ENCODE measurements at places on chromosomes 6 and 20.

DNA sequence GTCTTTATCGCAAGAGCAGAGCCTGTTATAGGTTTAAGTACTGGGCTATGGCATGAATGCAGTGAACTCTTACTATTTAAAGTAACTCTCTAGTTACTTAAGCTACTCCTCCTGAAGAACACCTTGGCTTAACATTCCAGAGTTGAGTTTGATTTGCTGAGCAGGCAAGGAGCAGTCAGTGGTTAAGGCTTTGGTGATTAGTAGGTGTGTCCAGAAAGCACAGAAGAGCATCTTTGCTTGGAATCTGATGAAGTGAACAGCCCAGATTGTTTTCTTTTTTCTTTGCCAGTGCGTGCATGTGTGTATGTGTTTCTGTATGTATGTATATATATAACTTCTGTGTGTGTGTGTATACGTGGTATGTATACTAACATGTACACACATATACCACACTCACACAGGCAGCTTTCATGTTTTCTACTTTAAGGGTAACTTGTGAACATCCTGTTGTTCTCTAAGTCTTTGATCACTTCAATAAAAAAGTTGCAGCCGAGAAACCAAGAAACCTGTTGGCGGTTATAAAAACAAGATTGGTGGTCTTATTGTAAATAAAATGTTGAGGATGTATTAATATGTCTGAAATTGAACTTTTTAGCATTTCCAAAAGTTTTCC, 56.2 kb upstream of the TULP4 start:
- no peak for DNase-seq

DNA sequence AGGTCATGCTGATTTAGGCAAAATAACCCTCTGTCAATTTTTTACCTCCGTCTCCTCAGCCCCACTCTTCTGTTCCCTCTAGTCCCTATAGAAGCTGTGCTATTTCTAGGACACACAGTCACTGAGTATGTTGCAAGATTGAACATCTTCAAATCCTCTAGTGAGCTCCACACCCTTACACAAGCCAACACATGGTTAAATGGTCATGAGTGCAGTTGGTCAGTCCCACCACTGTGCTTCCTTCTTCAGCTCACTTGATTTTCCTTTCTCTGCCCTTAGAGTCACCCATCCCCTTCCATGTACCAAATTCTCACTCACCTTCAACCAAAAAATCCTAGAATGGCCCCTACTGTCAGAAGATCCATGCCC, 48.2 kb upstream of the F13A1 start:
- no peak for DNase-seq

DNA sequence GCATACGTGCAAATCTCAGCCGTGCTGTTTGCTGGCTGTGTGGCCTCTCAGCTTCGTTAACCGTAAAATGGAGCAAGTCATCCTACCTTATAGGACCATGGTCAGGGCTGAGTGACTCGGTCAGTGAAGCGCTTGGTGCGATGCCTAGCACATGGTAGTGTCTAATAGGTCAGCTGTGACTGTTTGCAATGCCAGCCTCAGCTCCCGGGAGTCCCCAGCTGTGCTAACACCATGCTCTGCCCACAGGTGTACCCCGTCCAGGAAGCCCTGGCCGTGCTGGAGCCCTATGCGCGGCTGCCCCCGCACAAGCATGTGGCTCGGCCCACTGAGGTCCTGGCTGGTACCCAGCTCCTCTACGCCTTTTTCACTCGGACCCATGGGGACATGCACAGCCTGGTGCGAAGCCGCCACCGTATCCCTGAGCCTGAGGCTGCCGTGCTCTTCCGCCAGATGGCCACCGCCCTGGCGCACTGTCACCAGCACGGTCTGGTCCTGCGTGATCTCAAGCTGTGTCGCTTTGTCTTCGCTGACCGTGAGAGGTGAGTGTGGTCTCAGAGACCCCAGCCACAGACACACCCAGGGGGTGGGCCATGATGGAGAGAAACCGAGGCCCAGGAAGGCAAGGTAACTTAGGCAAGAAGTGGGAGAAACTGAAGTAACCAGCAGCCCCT, 10.6 kb downstream of the TRIB3 start:
- no peak for DNase-seq

GRCh38 chr6:33552252-33552651, 27.8 kb downstream of the BAK1 start:
- no peak for DNase-seq

GRCh38 chr20:5171790-5172164, 45.0 kb downstream of the CDS2 start:
- DNase-seq, result no peak

GRCh38 chr20:18138266-18138582, 561 bp downstream of the KAT14 start:
- no peak for DNase-seq

DNA sequence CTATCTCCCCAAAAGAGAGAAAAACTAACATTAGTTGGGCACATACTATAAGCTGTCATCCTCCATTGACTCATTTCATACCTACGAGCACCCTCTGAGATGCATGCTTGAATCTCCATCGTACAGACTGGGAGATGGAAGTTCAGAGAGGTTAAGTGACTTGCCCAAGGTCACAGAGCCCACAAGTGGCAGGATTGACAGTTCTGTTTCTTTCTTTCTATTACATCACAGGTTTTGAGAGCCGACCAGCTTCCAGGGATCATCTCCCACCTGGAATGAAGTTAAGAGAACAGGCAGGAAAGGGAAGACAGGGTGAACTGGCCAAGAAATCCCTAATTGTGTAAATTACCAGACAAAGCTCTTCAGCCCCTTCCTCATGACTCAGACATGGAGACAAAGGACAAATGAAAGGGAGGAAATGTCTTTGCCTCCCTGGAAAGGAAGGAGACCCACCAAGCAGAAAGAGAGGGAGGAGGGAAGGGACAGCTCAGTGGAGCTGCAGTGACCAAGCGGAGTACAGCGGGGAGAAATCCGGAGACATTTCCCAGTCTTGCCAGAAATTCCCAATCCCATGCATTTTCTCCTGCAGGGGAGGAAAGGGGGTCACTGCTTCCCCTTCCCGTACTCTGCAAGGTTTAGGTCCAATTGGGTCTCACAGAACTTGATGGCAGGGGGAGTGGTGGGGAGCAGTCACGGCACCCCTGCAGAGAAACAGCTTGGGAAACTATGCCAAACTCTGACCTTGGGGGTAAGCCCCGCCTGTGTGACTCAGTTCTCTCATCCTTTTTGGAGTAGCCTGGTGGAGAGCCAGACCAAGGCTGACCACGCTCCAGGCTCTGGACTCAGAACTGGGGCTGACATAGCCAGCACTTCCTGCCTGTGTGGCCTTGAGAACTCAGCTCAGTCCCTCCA, 154.3 kb downstream of the ANKRD60 start:
- no peak for DNase-seq

DNA sequence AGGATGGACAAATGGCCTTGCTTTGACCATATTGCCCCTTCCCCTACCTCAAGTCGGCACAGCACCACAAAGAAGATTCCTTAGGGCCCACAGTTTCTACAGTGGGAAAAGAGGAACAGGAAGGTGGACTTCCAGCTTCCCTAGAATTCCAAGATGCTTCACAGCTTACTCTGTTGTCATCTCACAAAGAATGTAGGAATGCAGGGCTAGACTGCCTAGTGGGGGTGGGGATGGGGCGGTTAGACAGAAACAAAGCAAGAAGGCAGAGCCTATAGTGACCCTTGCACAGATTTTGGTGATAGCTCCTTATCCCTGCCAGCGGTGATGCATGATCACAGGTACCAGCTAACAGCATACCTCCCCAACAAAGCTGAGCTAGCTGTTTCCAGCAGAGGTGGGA, 607.6 kb upstream of the MAN1A1 start:
- no peak for DNase-seq

DNA sequence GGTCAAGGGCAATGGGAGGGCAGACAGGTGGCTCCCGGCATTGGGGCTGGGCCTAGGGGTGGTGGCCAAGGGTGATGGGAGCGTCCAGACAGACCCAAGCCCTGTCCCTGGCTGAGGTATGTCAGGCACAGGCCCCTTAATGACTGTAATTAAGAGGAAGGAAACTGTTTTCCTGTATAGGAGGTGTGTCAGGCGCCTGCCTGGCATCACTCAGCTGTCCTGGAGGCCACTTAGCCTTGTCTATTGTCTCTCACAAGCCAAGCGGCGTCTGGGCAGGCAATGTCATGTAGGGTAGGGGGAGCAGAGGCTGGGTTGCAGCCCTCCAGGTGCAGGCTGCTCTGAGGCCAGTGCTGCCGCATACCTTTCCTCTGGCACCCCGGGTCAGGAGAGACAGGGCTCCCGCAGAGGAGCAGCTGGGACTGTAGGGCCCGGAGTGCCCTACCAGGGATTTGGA, 3.9 kb upstream of the FAM83C start:
- DNase-seq, result no peak

DNA sequence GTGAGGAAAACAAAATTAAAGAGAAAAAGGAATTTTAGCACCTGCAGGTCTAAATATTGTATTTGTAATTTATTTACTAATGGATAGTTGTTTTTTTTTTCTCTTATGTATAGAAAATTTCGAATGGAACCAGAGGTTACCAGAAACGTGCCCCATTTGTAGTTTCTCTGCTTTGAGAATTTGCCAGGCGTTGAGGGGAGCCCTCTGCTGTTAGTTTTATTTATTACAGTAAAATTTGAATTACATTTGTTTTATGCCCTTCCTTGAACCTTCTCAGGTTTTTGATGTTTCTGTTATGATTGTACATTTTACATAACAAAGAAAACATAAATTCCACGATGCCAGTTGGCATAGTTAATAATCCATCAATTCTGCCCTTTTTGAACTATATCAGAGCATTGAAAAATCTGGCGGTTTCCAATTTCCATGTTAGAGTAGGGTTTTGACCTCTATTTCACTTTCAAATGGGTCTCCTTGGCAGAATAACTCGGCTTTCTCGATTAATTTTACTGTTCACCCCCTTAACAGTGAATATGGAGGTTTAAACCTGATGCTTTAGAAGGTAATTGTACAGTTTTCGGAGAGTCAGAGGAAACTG, 35.1 kb upstream of the RFPL4B start:
- DNase-seq, result no peak

DNA sequence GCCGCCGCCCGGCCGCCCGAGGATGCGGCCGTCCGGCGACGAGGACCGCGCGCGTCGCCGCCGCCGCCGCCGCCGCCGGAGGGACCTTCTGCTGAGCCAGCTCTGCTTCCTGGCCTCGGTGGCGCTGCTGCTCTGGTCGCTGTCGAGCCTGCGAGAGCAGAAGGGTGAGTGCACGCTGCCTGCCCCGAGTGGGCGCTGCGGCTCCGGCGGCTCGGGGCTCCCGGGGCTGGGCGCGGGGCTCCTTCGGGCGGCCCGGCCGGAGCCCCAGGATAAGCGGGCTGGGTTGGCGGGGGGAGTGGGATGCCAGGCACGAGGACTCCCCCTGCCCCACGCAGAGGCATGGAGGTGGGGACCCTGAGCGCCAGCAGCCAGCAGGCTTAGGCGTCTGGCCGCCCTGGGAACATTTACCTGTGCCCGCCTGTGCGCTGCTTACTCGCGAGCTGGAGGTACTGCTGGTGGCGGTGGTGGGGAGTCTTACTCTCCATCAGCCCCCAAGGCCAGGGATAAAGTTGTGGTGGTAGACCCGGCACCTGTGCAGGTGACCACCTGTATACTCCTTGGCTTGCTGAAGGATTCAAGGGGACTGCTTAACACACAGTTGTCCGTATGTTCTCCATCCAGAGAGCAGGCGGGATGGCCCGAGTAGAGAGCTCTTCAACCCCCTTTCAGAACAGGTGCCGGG, 520 bp downstream of the SLC24A3 start:
- DNase-seq, result no peak

DNA sequence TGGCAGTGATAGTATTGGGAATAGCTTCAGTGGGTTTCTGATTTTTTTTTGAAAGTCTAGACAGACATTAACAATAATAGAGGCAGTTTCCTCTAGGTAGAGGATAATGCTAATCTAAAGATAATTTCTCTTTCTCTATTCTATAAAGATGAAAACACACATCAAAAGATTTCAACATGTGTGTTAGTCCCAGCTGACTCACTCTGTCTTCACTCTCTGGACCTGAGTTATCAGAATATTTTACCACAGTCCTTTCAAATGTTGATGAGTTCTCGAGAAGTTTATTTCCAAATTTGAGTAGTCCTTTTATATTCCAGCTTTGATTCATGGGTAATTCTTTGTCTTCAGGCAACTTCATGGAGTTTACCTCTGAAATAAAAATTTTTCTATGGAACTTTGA, 17.1 kb downstream of the RPRD1B start:
- DNase-seq, result no peak

DNA sequence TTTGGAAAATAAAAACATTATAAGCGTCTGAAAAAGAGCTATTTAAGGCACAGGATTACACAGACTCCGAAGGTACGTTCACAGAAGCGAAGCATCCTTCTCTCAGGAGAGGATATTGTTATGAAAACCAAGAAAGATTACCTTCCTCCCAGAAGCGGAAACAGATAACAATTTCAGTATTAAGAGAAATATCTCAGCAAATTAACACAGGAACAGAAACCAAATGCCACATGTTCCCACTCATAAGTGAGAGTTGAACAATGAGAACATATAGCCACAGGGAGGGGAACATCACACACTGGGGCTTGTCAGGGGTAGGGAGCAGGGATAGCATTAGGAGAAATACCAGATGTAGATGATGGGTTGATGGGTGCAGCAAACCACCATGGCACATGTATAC, 109.7 kb downstream of the CDK19 start:
- DNase-seq, result no peak

DNA sequence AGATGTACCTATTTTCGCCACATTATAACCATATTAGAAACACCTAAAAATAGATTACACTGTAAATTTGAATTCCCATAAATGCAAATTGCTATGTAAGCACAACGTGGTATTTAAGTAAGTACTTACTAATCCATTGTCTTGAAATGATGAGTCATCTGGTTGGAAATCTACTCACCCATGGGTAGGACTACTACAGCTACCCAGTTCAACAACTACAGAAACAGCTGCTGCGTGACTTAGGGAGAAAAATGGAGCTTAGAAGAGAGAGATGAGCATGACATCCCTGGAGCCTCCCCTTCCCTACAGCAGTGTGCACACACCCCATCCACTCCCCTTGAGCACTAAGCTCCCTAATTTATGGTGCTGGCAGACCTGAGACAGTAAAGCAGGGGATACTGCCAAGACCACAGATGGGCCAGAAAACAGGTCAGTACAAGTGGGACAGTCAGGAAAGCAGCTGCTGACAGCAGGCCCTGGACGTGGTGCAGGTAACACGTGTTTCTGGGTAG, 26.9 kb downstream of the RRAGD start:
- no peak for DNase-seq

GRCh38 chr6:26611599-26611998, 14.8 kb downstream of the ABT1 start:
- DNase-seq, result no peak

- DNase-seq, result no peak
Measured at GRCh38 chr6:128487746-128488145, 32.7 kb downstream of the PTPRK start.

DNA sequence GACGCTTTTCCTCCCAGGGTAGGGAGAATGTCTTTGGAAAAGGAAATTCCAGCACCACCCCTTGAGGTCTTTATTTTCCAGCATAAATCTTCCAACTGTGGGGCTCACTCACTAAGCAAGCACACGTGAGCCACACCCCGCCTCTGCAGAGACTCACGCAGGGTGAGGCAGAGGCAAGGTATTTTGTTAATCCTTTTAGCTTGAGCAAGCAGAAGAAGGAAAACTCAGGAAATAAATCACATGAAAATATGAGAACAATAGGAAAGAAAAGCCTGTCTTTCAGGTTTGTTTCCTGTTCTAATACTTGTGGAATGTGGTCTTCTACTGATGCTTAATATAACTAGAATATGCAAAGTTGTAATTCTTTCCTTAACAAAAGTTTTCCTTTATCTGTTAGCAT, 4.1 kb upstream of the PHACTR2 start:
- DNase-seq, result no peak

GRCh38 chr20:61957961-61958715, 107.5 kb downstream of the TAF4 start:
- no peak for DNase-seq
